Stimulated activated CD8-positive, alpha-beta memory T cell treated with anti-CD3 and anti-CD28 coated beads, Interleukin-7, amount 100 ng/mL, for 1 hour (primary cell): ENCODE measurements at places on chromosomes 11 and 22.

GRCh38 chr22:38967451-38968450, 10.3 kb downstream of the APOBEC3A start:
- DNase-seq = no peak

GRCh38 chr22:28949788-28950187, 66.4 kb downstream of the ZNRF3 start:
- DNase-seq = no peak

- no peak for DNase-seq
Observed at GRCh38 chr11:44989831-44990566, 39.3 kb upstream of the TP53I11 start.

- no peak for DNase-seq
Observed at GRCh38 chr22:38540701-38541100, 29.3 kb downstream of the DMC1 start.

DNA sequence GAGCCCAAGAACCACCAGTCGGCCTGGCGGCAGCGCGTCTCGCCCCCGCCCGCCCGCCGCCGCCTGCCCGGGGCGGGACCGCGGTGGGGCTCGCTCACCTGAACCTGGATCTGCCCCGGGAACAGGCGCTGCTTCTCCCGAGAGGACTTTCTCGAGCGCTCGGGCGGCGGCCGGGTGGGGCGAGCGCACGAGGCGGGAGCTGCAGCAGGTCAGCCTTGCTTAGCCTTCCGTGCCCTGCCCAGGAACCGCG, 133 bp downstream of the MYH9 start:
- DNase-seq = no peak

DNA sequence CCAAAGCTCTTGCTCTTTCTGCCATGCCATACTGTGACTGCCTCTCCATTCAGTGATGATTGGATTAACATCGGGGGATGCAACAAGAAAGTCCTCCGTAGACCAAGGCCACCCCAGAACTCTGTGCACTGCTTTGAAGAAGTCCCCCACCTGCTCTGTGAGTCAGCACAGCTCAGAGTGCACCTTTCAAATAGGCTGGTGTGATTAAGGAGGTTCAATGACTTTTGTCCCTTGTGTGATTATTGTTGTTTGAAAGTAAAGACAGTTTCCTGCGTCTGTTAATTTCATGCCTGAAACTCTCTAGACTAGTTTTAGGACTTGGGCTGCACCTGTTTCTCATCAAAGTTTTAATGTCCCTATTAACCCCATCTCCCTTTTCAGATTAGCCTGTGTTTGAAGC, 33.0 kb upstream of the DBX1 start:
- no peak for DNase-seq

GRCh38 chr11:122769126-122769780, 69.0 kb upstream of the CRTAM start:
- DNase-seq = no peak

- DNase-seq = no peak
Observed at GRCh38 chr11:69186316-69187260, 30.9 kb downstream of the SMIM38 start.

DNA sequence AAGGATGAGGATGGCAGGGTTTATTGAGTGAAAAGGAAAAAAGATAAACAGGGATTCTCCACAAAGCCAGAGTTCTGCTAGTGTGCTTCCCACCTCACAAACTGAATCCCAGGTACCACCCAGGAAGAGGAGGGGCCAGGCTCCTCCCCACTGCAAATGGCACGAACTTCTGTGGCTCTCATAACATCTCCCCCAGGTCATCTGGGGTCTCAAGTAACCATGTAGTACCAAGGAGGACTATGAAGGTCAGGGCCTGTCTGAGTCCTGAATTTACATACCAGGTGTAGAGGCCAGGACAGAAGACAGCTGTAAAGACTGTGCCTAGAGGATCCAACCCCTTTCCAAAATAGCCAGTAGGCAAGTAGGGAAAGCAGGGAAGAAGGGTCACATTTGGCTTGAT, 25.7 kb upstream of the GNAZ start:
- DNase-seq = no peak

- no peak for DNase-seq
Observed at GRCh38 chr11:120625565-120625964, 114.0 kb downstream of the GRIK4 start.

GRCh38 chr11:45142241-45143055, 4.0 kb upstream of the PRDM11 start:
- DNase-seq = no peak

DNA sequence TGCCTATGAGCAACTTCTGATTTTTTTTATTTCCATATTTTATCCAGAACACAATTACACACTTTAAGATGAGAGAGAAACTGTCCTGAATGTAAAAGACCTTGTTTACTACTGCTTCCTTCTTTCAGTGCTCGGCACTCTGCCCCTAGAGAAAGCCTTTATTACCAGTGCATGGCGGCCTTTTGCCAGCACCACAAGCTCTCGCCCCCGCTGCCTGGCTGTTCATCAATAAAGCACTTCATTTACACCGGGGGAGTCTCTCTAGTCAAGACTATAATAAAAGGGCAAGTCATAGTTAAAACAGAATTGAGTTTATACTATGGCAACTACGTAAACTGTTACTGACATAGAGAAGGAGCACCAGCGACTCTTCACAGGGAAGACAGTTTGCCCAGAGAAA, 259.5 kb downstream of the CADM1 start:
- DNase-seq = no peak

DNA sequence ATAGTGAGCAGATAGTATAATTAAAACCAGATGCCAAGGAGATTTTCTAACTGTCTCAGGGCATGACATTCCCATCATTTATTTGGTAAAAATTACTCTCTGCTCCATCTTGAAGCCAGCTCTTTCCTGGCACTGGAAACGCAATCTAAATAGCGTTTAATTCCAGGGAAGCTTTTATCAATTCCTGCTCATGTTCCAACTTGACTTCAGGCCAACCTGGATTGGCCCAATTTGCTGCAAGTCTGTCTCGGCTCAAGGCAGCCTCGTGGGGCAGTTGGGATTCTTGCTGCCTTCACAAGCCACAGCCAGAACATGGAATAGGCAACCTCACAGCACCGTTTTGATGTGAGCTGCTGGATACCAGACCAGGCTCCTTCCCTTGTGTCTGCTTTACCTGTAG, 1255.9 kb downstream of the TBC1D22A start:
- no peak for DNase-seq

DNA sequence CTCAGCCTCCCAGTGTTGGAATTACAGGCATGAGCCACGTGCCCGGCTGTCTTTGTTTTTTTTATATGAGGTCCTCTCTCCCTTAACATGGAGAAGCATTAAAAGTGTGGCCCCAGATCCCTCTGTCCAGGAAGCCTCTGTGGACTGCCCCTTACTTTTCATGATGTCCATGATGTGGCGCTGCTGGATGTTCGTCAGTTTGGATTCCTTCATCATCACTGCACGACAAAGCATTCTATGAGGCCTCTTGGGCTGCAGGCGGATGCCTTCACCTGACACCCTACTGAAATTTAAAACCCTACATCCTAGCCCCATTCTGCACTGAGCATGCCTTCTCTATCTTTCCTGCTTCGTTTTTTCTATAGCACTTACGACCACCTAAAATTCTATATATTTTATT, 2.1 kb downstream of the C22orf23 start:
- no peak for DNase-seq

DNA sequence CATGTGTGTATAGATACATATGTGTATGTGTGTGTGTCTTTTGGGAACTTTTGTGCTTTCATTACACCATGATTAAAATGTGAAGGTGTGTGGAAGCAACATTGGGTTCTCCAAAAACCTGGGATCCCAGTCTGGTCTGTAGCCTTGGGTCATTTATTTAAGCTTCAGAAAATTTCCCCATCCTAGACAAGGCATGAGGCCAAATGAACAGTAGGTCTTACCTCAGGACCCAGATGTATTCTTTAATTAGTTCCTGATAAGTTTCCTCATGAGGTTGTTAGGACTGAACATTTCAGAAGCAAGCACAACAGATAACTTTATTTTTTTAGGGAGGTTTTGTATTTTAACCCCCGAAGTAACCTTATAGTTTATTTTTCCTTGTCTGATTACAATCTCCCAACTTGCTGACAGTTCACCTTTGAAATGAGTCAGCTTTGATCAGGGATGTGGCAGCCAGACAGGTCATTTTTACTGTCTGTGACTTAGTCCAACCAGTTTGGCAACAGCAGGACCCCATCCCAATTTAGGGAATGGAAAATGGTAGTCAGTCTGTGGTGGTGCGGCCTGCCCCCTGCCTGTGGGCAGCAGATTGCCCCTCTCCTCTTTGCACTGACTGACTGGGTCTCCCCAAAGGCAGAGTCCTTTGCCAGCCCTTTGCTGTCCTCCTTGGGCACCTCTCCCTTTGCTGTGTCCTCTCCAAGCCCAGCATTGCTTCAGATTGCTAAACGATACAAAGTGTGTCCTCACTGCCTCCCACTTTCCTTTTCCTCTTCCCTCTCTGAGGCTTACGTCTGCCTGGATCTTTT, 88.3 kb downstream of the NAV2 start:
- no peak for DNase-seq

DNA sequence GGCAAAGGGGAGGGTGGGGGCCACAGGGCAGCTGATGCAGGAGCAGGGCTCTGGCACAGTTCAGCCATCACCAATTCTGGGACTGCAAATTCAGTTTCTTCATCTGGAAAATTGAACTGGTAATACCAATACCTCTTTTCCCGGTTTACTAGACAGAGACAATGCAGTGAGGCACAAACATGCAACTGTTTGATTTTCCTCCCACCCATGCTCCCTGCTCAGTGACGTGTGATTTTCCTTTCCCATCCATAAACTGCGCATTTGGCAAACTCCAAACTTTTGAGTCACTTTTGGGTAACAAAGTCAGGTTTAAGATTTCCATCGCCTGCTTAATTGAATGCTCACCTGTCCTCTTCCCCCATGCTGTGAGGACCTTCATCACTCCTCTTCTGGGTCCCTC, 23.2 kb downstream of the P2RY2 start:
- no peak for DNase-seq

- no peak for DNase-seq
Observed at GRCh38 chr11:115222218-115222862, 281.9 kb downstream of the CADM1 start.

- DNase-seq = no peak
Observed at GRCh38 chr11:13136272-13136596, 127.1 kb downstream of the RASSF10 start.

- peak; percentile 46 for DNase-seq
Observed at GRCh38 chr22:38172832-38173640, 8.6 kb downstream of the PLA2G6 start.

- DNase-seq = no peak
Observed at GRCh38 chr11:46332568-46333393, 14.5 kb upstream of the DGKZ start.

DNA sequence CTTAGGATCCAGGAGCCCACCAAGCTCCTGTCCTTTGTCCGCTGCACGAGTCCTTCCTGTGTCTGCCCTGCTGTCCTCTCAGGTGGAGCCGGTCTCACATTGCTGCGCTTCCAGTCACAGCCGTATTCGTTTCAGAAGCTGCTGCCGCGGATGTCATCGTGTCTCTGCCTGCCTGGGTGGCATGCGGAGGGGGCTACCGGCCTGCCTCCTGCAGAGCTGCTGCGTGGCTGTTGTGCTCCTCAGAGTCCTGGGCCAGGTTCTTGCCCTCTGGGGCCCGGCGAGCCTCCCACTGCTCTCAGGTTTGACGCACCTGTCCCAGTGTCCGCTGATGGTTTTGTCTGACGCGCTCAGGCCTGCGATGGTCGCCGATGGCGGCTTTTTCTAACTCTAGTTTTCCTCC, 254.2 kb downstream of the TBC1D22A start:
- no peak for DNase-seq

DNA sequence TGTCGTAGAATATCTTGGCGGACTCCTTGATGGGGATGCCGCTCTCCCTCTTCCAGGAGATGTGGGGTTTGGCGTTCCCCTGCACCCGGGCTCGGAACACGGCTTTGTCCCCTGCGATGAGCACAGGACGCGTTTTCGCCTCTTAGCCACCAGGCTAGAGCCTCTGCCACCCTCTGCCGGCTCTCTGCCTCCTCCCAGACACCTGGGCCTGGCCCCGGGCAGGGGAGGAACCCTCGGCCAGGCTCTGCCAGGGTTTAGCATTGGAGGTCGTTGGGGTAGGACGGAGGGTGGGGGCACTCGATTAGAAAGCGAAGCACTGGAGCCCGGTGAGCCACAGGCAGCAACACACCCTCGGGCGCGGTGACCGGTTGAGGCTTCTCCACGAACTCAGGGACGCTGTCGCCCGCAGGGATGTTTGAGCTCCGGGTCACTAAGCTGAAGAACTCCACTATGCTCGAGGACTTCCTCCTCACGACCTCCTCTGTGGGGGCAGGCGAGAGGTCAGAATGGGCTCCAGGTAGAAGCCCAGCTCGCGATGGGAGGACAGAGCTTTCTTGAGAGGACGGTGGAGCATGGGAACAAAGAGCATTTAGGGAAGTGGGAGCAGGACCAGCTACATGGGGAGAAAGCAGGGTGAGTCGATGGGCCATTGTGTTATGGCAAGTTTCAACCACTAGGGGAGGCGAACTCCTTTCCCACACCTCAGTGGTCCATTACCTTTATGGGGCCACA, 4.3 kb downstream of the IGSF22 start:
- no peak for DNase-seq
